ENCODE measurements at places on chromosomes 2 and 18. TPM values are rescaled to one million over a fixed set of nuclear protein-coding genes. Genes with fewer than 3 reads are reported as not detected.

ATP6V1B1 gene
- not detected for polyA plus RNA-seq

AOX1 gene
- polyA plus RNA-seq = 727 TPM

CPS1 gene
- polyA plus RNA-seq = 499 TPM

RAX gene
- not detected for polyA plus RNA-seq

LHCGR gene
- polyA plus RNA-seq = not detected

IRS1 gene
- 8.9 TPM for polyA plus RNA-seq

GRCh38 chr2:45820048-45820447 lies 168.6 kb downstream of the PRKCE start:
- no peak for DNase-seq

GRCh38 chr2:209629597-209629996 lies 142.0 kb upstream of the UNC80 start:
- no peak for DNase-seq

DNA sequence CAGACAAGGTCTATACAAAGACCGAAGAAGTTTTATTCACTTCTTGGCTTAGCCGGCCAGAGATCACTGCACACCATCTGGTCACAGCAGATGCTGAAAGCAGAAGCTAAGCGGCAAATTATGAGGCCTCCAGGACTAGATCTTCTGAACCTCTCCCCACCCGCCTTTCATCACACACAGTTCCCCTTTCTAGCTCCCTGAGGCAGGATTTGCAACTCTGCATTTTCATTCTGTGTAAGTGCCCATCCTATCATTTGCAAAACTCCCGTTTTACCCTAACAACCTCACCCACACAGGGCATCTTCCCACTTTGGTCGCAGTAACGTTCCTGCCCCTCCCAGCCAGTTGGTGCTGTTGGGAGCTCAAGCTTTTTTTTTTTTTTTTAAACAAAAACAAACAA lies 3.1 kb upstream of the MOB1A start:
- no peak for DNase-seq

DNA sequence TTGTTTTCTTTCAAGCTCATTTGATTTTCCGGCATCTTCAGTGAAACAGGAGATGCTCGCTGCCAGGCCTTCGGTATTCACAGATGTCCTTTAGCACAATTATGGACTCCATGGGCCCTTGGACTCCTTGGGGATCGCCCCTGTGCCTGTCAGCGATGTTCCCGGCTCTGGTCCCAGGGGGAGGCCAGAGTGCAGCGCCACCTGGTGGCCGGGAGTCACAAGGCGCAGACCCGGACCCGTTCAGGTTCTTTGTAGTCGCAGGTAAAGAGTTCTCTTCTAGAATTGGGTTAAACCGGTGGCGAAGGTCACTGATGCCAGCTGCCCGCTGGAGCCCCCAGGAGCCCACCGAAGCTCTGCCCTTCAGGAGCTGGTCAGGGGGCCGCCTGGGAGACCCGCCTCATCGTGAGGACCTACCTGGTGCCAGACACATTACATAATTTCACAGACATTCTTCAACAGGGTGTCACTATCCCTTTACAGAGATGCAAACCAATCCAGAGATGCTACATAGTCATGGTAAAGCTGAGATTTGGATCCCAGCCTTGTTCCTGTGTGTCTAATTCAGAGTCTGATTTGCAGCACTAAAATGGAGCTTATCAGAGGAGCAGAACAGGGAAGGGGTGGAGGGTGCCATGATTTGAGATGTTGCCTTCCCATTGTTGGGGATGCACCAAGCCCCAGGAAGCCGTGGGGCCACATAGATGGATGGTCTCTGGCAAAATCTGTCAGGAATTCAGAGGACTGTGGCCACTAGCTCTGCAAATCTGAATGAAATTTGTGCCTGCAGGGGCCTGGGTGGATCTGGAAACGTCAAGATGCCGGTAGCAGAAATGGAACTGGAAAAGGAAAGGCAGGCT lies 6.0 kb upstream of the INPP5D start:
- DNase-seq = peak; percentile 81

DNA sequence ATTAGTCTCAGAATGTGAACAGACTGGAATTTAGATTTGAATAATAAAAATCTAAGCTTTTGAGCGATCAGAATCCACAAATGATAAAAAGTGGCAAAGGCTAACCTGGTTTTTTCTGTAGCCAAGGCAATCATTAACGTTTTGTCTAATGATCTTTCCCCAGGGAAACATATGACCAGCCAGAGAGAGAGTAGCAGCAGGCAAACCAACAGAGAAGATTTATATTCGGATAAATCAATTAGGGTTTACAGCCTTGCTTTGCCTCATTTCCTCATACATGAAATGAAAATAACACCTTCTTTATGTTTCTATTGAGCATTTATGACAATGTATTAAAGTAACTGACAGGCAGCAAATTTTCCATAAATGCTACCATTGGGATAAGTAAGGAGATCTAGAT lies 14.5 kb downstream of the TIA1 start:
- DNase-seq = no peak

DNA sequence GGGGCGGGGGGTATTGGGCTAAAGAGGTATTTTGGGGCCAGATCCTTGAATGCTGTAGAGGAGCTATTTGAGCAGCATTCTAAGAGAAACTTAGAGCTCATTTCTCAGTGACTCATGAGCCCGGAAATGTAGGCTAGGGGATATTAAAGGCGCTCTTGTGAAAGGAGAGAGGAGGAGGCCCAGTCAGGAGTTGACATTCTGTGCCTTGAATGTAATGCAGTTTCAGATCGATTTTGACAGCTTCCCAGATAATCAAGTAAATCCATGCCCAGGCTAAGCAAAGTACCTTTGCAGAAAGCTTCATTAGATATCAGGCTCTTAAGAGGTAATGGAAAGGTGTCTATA lies 1.5 kb downstream of the CAB39 start:
- no peak for DNase-seq

- DNase-seq = no peak
These were observed 11.8 kb downstream of the CNOT11 start for GRCh38 chr2:101264360-101264939.

GRCh38 chr2:170481201-170481600 lies 233.9 kb upstream of the SP5 start:
- no peak for DNase-seq

GRCh38 chr2:86433137-86433536 lies 8.0 kb upstream of the KDM3A start:
- DNase-seq = no peak

GRCh38 chr2:207008105-207008990 lies 69.0 kb downstream of the CPO start:
- DNase-seq = no peak

- DNase-seq = no peak
These were observed 67.1 kb upstream of the MAP4K4 start for GRCh38 chr2:101630224-101630949.

- no peak for DNase-seq
These were observed 344.2 kb downstream of the LPIN1 start for GRCh38 chr2:12090590-12090989.

DNA sequence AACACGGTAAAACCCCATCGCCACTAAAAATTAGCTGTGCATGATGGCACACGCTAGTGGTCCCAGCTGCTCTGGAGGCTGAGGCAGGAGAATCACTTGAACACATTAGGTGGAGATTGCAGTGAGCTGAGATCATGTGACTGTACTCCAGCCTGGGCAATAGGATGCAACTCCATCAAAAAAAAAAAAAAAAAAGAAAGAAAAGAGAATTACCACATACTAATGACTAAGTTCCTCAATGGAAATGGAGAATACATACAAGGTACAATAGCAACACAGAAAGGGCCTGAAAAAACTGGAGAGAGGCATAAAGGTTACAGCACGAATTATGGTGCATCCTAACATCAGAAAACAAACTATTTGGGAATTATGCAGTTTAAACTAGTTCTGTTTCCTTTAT lies 81.3 kb downstream of the CDH2 start:
- DNase-seq = no peak

GRCh38 chr2:207139552-207139951 lies 26.2 kb downstream of the KLF7 start:
- no peak for DNase-seq

Data from liver (tissue), 10 donors.